ENCODE measurements at places on chromosomes 11 and 22. TPM values are rescaled to one million over a fixed set of nuclear protein-coding genes. Genes with fewer than 3 reads are reported as not detected.
A peak's percentile ranks its signal among the peaks of the same experiment; 100 is the strongest.

GRCh38 chr11:114124601-114125144, 65.2 kb downstream of the ZBTB16 start:
- no peak for DNase-seq

DNA sequence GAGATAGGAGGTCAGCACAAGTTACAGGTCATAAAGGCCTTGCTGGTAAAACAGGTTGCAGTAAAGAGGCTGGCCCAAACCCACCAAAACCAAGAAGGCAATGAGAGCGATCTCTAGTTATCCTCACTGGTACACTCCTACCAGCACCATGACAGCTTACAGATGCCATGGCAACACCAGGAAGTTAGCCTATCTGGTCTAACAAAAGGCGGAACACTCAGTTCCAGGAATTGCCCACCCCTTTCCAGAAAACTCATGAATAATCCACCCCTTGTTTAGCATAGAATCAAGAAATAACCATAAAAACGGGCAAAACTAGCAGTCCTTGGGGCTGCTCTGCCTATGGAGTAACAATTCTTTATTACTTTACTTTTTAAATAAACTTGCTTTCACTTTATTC, 43.5 kb upstream of the B3GAT1 start:
- no peak for DNase-seq

Gene OR10D3
- not detected for total RNA-seq

DNA sequence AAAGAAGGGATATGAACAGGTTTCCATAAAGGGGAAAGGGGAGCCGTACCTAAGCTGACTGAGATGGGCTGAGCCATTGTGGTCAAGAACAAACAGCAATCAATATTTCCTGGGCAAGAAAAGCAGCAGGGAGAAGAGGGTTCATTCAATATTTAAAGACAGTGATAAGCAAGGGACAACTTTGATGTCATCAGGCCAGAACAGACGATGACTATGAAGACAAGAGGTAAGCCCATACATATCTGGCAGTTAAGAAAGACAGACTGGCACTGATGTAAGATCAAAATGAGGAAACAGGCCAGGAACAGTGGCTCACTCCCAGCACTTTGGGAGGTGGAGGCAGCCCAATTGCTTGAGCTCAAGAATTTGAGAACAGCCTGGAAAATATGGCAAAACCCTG, 2.4 kb downstream of the OR5A2 start:
- DNase-seq, result no peak

DNA sequence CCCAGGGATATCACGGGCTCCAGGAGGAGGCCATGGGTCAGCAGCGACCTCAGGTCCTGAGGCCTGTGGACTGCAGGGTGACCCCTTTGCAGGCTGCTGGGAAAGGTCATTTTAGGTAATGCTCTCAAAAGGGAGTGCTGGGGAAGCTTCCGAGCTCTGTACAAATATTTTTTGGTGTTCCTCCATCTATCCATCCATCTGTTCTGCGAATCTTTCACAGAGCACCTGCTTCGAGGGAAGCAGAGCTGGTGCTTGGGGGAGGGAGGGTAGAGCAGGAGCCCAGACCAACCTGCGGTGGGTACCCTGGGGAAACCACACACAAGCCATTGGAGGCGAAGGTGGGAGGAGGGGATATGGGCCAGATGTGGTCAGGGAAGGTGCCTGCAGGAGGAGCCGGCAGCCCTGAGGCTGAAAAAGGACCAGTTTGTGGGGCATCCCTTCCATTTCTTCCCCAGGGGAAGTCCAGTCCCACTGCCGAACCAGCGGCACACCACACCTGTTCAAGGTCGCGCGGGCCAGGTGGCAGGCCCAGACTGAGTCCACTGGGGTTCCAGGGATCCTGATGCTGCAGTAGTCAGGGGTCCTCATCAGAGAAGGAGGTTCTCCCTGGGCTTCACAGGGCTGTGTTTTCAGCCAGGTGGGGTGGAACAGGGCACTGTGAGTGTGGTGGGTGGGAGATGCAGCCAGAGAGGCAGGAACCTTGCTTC, 13.1 kb downstream of the GNAZ start:
- no peak for DNase-seq

DNA sequence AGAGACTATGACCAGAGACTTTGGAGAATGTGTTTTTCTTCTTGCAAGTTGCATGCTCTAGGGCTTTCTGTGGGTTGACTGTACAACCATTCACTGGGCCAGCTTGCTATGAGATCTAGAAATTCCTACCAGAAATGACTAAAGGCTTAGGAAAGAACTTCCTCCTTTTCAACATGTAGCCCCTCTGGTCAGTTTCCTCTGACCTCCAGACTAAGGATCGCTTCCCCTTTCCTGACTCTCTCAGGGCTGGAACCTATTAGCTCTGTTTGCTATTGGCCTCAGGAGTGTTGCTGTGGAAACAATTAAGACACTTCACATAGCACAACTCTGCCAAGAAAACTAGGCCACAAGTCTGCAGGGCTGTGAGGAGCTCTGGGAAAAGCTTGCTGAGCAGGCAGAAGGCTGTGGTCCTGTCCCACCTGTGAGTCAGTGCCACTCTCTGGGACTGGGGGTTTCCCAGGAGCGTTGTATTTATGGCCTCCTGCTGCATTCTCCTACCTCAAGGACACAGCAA, 10.7 kb downstream of the CRY2 start:
- DNase-seq, result peak; percentile 93

- no peak for DNase-seq
Observed at GRCh38 chr11:28690746-28691145, 582.6 kb downstream of the METTL15 start.

DNA sequence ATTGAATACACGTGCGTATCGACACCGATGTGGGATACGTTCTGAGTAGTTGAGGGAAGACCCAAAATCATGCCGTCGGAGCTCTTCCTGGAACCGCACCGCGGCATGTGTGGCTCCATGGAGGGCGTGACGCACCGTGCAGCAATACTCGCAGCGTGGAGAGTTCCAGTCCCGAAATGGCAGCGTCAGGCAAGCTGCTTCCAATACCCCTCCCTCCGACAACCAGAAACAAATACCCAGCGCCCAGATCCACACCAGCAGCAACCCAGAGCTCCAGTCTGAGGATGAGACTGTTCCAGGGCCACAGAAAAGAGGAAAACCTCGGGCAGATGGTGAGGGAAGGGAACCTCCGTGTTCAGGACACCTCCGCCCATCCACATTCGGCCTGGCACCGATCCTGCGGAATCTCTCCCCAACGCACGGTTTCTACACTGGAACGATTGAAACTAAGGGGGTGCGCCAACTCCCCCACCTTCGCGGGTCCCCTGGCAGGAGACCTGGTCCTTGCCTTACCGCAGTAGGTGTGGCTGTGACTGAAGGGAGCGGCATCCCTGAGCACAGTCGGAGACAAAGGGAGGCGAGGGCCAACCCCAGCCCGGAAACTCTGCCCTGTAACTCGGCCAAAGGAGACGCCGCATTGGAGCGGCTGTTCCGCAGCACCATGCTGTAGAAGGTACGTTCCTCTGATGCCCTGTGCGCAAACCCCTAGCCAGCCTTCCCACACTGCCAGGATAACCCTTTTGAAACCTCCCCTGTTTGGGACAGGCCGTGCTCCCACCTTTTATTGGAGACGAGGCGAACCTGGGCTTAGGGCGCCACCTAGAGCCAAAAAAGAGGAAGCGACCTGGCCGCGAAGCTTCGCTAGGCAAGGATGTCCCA, 28.2 kb downstream of the DBX1 start:
- DNase-seq, result peak; percentile 43
